ENCODE measurements at places on chromosomes 2 and 18. TPM values are rescaled to one million over a fixed set of nuclear protein-coding genes. Genes with fewer than 3 reads are reported as not detected.

The SERPINB13 gene
- not detected for total RNA-seq

The IL37 gene
- total RNA-seq = not detected

The MYOM1 gene
- 4.9 TPM for total RNA-seq

DNA sequence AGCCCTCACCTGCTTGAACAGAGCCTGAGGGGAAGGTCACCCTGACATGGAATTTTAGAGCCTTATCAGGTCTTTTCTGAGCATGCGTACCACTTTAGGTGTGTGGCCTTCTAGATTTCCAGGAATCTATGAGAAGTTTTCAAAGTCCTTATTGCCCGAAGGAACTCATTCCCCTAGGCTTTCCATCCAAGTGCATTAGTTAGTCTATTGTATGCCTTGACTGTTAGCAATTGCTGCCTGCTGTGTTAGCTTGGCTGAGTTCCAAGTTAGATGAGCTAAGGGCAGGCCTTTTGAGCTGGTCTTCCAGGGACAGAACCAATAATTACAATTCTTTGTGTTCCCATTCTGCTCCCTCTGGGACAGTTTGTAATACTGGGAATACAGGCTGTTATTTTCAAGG lies 30.8 kb upstream of the PUM2 start:
- no peak for DNase-seq
